ENCODE measurements at places on chromosomes 3 and 15.

DNA sequence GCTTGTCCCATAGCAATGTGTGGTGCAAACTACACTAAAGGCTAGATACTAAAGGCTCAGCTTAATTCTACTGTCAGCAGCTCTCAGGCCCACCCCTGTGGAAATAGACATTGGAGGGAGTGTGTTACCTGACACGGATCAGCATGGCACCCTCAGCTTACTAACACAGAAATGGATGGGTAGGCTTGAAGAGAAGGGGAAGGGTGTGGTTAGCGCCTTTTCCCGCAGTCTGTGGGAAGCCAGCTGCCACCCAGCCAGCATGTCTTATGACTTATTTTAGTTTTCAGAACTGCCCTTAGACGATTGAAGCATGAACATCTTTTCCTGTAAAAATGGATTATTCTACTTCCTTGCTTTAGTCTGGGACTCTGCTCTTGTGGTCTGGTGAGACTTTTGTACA lies 25.8 kb upstream of the ADPGK start:
- no peak for DNase-seq

GRCh38 chr3:146156095-146156494 lies 4.9 kb downstream of the PLOD2 start:
- DNase-seq = no peak

DNA sequence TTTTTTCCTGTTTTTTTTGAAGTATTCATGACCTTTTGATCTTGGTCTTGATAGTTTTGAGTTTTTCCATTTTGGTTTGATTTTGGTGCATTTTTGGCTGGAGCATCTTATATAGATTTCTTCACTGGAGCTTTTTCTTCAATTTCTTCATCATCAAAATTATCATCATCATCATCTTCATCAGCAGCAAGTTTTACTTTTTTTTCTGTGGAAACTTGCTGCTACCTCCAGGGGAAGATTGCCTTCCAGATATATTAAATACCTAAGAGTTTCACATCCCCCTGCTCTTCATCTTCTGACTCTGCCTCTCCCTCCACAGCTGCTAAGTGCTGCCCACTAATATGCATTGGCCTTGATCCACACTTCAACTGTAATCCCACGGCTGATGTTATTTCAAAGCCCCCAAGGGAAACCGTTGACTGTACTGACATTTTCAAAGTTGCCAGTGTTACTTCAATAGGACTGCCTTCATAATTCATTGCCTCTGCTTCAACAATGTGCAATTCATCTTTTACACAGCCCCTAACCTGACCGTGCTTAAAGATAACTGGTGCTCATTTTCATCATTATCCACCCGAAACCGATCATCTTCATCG lies 151.7 kb downstream of the NR1D2 start:
- DNase-seq = no peak

- no peak for DNase-seq
Measured at GRCh38 chr3:54131026-54131605, 8.8 kb downstream of the CACNA2D3 start.

DNA sequence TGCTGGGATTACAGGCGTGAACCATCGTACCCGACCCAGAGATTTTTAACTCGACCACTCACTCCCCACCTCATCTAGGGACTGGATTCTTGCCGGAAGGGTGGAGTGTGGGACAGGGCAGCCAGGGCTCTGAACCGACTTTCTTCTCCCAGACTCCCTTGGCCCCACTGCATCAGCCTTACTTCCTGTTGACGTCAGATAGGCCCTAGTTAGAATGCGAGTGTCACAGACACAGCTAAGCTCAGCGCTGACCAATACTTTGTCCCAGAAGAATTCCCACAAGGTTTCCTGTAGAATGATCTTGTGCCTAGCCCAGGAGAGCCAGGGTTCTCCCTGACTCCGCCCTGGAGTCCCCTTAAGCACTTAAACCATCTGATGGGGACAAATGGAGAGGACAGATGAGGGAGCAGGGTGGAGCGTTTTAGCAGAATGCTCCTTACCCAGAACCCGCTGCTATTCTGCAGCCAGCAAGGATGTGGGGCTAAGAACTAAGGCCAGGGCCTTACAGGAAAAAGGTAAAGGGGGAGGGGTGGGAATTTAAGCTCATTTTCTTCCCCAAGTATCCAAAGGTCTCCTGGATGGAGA lies 5.8 kb upstream of the TUSC2 start:
- DNase-seq = no peak

DNA sequence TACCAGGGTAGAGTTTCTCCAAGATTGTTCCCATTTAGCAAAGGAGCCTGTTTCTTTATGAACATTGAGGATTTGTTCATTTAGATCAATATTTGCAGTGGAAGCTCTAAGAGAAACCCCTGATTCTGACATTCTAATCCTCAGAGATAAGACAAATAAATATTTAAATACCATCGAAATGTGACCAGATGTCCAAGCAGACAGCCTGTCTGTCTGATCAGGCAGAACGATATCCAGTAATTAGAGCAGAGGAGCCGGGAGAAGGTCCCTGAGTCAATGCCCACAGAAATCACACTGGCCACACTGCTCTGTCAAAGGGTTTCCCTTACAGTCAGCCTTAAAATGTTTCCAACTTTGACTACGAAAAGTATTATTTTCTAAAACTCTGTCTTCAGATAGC lies 15.7 kb upstream of the ARPIN start:
- DNase-seq = no peak

DNA sequence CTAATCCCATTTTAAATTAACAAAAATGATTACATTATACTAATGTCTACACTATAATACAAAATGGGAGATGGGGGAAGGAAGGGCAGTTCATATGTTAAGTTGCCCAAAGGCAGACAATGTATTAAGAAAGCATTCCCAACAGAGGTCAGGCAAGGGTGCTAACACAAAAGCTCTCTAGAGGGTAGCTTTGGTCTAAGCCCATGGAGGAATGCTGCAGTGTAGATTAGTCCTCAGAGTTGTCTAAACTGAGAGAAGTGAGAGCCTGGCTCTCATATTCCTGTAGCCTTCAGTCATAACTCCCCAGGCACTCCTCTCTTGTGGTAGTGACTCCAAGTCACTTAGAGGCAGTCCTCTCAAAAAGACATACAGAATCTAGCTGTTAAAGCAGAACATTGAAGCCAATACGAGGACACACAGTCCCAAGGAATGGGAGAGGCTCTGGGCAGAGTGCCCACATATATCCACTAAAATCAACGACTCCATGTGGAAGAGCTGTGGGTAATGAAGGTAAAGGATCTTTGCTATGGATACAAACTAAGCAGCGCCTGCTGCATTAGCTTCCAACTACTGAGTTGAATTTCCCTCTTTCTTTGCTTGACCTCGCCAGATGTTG lies 14.5 kb downstream of the NEK10 start:
- DNase-seq = no peak

DNA sequence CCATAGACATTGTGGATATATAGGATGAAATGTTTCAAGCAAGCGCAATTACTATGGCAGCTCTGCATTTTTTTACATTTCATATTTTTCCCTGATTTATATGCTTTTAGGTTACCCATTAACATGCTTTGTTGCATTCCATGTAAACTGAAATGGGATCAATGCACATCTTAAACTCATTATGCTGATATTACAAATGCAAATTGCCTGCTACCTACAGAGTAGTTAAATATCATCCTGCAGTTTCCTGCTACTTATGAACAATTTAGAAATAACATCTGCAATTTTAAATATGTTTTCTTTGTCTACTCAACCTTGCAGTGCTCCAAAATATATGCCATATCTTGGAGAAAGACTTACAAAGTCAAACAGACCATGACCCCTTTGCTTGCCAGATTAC lies 526.9 kb upstream of the NECTIN3 start:
- no peak for DNase-seq

- DNase-seq = no peak
Measured at GRCh38 chr15:25860885-25861866, 2.0 kb downstream of the ATP10A start.

GRCh38 chr15:90883526-90883975 lies 753 bp upstream of the FES start:
- no peak for DNase-seq

DNA sequence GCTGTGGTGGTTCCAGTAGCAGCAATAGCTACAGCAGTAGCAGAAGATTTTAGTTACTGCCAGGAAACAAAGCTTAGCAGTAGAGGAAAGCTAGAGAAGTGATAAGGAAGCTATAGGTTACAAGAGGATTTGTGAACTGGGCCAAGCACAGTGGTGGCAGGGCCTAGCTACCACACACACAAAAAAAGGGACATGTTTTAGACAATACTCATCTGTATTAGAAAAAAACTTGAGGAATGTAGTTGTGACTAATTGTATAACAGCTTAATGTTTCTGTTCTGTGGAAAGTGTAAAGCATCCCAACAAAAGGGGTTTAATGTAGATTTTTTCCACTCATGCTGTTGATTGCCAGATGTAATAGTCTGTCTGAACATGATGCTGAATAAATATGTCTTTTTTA lies 29.9 kb upstream of the PFN2 start:
- DNase-seq = no peak

DNA sequence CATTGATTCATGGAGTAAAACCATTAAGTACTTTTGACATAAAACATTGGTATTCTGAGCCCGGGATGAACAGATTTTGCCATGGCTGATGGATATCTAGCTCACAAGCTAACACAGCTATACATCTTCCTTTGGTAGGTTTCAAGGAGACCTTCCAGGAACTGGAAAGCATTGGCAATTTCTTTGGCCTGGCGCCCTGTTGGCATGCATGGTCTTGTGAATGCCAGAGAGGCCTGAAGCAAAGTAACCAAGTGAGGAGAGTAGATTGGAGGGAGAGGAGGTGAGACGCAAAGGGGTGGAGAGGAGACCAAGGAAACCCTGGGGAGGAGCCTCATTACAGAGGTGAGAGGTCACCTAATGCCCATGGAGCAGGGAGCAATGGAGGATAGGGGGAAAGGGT lies 67.2 kb downstream of the SQOR start:
- no peak for DNase-seq

GRCh38 chr3:52143616-52144015 lies 10.6 kb downstream of the POC1A start:
- DNase-seq = no peak

DNA sequence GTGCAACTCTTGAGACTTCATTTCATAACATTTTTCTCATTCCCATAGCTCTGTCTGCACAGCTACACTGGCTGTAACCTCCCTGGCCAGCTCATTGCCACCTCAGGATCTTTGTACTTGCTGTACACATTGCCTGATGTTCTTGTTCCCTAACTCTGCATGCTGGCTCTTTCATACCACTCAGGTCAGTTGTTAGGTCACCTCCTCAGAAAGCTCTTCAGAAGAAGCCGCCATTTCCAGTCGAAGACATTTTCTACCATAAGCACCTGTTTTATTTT lies 176.2 kb downstream of the AKAP13 start:
- DNase-seq = no peak

DNA sequence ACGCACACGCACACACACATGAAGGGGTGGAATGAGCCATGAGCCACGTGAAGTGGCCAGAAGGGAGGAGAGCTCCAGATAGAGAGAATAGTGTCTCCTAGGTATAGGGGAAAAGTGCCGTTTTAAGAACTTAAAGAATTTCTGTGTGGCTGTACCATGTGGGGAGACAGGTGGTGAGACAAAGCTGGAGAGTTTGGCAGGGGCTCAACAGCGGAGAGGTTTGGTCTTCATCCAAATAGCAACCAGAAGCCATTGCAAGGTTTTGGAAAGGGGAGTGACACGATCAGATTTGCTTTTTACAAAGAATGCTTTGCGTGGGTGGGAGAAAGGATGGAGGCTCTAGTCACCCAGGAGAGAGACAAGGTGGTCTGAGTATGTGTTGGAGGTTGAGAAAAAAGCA lies 146.0 kb downstream of the IL20RB start:
- no peak for DNase-seq

DNA sequence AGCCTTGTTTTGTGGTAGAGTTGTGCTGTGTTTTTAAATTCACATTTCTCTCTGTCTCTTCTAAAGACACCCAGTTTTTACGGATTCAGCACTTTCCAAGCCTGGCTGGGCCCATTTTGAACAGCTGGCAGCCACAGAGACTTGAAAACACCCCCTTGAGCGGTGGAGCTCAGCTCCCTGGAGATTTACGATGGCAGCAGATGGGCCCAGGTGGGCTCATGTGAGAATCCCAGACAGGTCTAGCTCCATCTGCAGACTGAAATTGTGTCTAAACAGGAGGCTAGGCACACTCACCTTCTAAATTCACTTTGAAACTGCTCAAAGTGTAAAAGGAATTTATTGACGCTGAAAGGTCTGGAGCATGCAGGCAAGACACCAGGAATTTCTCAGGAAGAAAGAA lies 232.0 kb upstream of the HES1 start:
- no peak for DNase-seq
